ENCODE measurements at places on chromosomes 12 and 14. TPM values are rescaled to one million over a fixed set of nuclear protein-coding genes. Genes with fewer than 3 reads are reported as not detected.

LRTM2 gene
- not detected for total RNA-seq

FLRT2 gene
- total RNA-seq, result 2.8 TPM

INSM2 gene
- not detected for total RNA-seq

DAO gene
- total RNA-seq, result not detected

ZDHHC22 gene
- total RNA-seq, result not detected

GMFB gene
- 86.5 TPM for total RNA-seq

NDRG2 gene
- 0.40 TPM for total RNA-seq

RNF212B gene
- total RNA-seq, result not detected

ABCD2 gene
- total RNA-seq, result under 0.01 TPM

RNFT2 gene
- total RNA-seq, result 4.1 TPM

GRIP1 gene
- not detected for total RNA-seq

RNU4-1 gene
- under 0.01 TPM for total RNA-seq

MYO1A gene
- total RNA-seq, result under 0.01 TPM

PRKD1 gene
- total RNA-seq, result 18.0 TPM

SMCO3 gene
- 0.37 TPM for total RNA-seq

MYF6 gene
- not detected for total RNA-seq

A2M gene
- total RNA-seq, result 6.7 TPM

GPR162 gene
- 5.7 TPM for total RNA-seq

HOXC13 gene
- total RNA-seq, result not detected

SART3 gene
- 96.2 TPM for total RNA-seq

CABP1 gene
- total RNA-seq, result 0.26 TPM

Data from aortic smooth muscle cell (primary cell).